ENCODE measurements at places on chromosomes 12 and 14.
A peak's percentile ranks its signal among the peaks of the same experiment; 100 is the strongest.

DNA sequence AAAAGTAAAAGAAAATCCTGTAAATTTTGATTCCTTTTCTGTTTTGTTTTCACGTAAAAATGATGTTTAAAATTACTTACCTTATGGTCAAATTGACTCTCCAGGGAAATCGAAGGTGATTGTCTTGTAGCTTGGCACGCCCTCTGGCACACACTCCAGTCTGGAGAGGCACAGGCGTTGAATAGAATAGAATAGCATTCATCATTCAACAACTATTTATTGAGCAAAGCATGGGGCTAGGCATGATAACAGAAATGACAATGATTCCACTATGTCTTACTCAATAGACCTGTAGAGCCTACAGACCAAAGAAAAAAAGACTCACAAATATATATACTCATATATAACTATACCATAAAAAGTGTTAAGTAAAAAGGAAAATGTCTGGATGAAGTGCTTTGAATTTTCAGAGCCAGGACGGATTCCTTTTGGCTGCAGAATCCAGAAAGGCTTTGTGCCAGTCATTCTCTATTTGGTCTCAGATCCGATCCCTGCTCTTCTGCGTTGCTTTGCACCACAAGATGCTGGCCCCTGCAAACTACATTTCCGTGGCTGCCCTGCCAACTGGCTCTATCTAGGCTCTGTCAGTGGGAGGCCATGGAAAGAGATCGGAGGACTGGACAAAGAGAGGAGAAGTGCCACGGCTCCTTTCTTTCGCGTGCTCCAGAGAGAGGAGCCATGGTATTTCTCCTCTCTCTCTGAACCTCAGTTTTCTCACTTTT is 231.8 kb downstream of the CRADD start:
- DNase-seq = peak; percentile 83

GRCh38 chr12:20508962-20509361 is 140.6 kb downstream of the PDE3A start:
- DNase-seq = no peak

GRCh38 chr12:57745485-57745881 is 644 bp downstream of the TSPAN31 start:
- no peak for DNase-seq

GRCh38 chr14:69667938-69668335 is 56.5 kb downstream of the SUSD6 start:
- no peak for DNase-seq

DNA sequence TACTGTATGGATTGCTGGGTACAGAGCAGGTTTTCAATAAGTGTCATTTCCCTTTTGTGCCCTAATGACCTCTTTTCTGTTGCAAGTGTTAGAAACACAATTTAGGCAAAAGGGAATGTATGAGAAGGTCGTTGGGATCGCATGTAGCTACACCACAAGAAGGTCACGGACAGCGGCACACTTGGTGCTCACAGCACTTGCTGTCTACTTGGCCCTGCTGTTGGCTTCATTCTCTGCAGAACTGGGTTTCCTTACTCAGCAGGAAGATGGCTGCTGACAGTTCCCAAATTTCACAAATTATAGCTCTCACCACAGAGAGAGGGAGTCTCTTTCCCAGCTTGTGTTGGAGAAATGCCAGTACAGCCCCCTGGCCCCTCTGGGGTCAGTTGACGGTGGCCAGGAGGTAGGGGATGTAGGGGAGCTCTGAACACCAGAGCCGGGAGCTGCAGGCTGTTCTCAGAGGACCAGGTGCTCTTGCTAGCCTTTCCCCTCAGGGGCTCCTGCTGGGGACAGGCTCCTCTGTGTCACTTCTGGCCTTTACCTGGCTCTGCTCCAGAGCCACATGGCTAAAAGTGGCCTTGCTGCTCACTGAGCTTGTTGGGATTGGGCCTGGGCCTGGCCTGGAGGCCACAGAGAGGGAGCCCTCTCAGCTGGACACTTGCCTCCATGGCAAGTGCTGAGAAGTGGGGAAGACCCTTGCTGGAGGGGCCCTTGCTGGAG is 50.9 kb upstream of the BCL7A start:
- no peak for DNase-seq

GRCh38 chr12:82874945-82875344 is 188.2 kb downstream of the TMTC2 start:
- DNase-seq = peak; percentile 67

DNA sequence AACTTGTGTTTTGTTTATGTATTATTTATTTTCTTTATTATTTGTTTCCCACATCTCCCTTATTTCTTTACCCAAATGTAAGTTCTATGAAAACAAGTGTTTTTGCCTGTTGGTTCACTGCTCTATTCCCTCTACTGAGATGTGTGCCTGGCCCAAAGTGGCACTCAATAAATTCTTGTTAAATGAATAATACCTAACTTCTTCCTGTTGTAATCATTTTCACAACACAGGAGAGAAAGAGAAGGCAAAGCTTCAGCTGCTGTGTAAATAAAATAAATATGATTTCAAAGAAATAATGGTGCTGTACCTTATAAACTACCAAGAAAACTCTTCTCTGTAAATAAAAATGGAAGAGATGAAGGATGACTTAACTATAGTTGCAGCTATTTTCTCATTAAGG is 116.2 kb downstream of the TRHDE start:
- DNase-seq = no peak

Data from foreskin keratinocyte (primary cell).